ENCODE measurements at places on chromosomes 16 and 17. TPM values are rescaled to one million over a fixed set of nuclear protein-coding genes. Genes with fewer than 3 reads are reported as not detected.

- no peak overlapping the region for H3K27ac ChIP-seq
- no peak for DNase-seq
- H3K27me3 ChIP-seq: peaks cover 6% of the 10 kb centered on the region
- peaks cover 4% of the 10 kb centered on the region for H3K36me3 ChIP-seq
- no peak overlapping the region for H3K4me3 ChIP-seq
Observed at GRCh38 chr17:39715375-39716072, 14.8 kb downstream of the MIEN1 start.

- H3K36me3 ChIP-seq: no peaks in the 10 kb centered on the region
- peaks cover 6% of the 10 kb centered on the region for H3K4me1 ChIP-seq
- H3K4me3 ChIP-seq: no peak overlapping the region
- no peak overlapping the region for H3K27ac ChIP-seq
- peaks cover 47% of the 10 kb centered on the region for H3K27me3 ChIP-seq
Observed at GRCh38 chr17:4604111-4604644, 19.8 kb downstream of the SMTNL2 start.

The CARD14 gene
- total RNA-seq: not detected

The EVPL gene
- not detected for total RNA-seq

DNA sequence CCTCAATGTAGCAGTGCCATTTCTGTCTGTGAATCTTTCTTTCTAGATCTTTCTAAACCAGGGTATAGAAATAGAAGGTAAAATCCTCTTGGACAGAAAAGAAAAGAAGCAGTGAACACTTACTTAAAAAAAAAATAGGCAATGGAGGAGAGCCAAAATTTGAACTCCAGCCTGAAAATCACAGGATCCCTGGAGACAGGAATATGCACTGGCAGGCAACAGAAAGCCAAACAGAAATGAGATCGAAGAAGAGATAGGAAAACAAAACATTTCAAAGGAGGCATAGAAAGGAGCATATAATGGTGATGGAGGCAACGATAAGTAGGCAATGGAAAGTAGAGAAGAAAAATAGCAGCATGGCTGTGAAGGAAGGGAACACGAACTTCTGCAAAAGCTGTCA lies 253.7 kb upstream of the HSBP1 start:
- no peaks in the 10 kb centered on the region for H3K36me3 ChIP-seq
- no peak for DNase-seq
- H3K27me3 ChIP-seq: no peaks in the 10 kb centered on the region

DNA sequence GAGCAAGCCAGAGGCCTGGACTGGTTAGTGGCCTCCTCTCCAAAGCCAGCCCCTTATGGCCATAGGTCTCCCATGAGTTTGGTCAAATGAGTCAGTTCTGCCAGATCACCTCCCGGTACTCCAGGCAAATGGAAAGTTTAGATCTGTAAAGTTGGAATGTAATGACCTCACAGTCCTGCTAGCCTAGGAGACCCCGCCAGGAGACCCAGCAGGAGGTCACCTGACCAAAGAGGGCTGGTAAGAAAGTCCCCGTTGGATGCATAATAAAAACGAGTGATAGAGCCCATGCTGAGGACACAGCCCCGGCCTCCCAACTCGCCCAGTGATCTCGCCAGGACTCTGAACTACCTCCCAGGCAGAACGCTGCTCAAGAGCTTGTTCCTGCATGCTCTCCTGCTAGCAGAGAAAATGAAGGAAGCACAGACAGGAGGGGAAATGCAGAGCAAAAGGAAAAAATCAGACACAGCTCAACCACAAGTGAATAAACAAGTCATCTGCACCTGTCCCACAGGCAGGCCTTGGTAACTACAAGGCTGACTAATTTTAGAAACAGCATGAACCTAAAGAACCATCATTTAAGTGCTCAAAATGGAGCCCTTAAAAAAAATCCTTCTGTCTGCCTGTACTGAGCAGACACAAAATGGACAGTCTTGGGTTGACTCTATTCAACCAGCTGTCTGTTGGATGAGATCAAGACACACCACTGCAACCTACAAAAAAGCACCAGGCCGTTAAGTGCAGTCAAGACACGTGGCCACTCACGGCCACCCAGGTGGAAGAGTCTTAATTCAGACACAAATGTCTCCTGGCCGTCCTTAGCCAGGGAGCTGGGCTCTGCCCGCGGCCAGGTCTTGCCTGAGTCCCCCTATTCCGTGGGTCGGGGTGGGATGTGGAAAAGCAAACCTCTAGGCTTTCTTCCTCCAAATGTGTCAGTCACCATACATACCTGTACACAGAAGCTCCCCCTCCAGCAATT lies 9.2 kb downstream of the CDIP1 start:
- H3K27me3 ChIP-seq: peaks cover 23% of the 10 kb centered on the region
- H3K4me3 ChIP-seq: no peak overlapping the region
- peaks cover 8% of the 10 kb centered on the region for H3K4me1 ChIP-seq
- peak; percentile 7 for DNase-seq

The RNF222 gene
- total RNA-seq: not detected

- peaks cover 28% of the 10 kb centered on the region for H3K27me3 ChIP-seq
- no peak overlapping the region for H3K4me3 ChIP-seq
- no peak for DNase-seq
- no peak overlapping the region for H3K27ac ChIP-seq
- no peaks in the 10 kb centered on the region for H3K4me1 ChIP-seq
Observed at GRCh38 chr16:88992351-88993165, 15.6 kb upstream of the CBFA2T3 start.

The TBC1D3H gene
- total RNA-seq: not detected

The ARHGDIG gene
- total RNA-seq: not detected
